ENCODE measurements at places on chromosomes 12 and 14.

GRCh38 chr12:124813782-124814181 lies 49.9 kb downstream of the SCARB1 start:
- no peak for DNase-seq

DNA sequence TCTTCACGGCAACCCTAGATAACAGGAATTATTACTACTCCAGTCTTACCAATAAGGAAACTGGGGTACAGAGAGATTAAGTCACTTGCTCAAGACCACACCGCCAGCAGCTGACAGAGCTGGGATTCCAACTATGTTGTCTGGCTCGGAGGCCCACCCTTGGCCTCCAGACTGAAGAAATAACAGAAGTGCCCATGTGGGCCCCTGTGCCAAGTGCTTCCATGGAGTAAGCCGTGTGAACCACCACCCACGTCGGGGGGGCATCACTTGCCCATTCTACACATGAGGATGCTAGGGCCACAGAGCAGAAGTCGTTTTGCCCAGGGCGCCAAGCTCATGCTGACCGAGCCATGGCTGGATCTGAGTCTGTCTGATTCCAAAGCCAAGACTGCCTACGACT lies 926 bp upstream of the CMKLR1 start:
- no peak for DNase-seq

DNA sequence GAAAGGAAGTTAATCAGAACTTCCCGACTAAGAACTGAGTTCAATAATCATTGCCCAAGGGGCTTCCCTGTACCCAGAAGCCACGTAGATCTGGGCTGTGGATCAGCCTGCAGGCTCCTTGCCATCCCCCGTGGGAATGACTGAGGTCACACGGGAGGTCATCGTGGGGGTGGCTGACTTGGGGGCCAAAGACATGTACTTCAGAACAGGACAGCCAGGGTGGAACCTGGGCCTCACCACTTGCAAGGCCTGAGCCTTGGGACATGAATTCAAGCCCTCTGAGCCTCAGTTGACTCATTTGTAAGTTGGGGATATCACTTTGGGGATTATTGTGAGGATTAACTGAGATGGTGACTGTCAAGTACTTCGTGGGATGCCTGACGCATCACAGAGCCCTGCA lies 221.0 kb downstream of the SLC41A2 start:
- no peak for DNase-seq

GRCh38 chr14:55505846-55506245 lies 65.4 kb upstream of the TBPL2 start:
- no peak for DNase-seq

GRCh38 chr12:112325622-112326207 lies 56.5 kb downstream of the HECTD4 start:
- DNase-seq: no peak

DNA sequence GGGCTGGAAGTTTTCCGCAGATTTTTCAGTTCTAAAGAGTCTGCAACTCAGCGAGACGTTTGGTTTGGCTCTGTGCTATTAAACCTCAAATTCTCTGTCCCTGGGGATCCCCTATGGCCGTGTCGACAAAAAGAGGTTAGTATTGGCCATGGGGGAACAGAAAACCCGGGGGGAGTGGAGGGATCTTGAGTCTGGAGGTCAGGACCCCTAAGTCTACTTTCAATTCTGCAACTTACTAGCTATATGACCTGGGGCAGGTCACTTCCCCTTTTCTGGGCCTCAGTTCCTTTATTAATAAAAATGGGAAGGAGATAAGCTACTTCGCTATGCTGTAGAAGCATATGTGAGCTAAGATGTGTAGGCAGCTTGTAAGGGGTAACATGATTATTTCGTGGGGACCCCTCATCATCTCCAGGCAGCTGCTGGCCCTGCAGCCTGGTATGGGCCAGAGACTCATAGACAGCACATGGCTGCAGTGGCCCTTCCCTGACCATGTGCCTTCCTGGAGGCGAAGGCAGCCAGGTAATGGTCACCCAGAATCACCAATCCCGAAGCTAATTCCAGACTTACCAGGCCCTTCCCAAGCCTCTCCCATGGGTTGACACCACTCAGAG lies 8.6 kb downstream of the ASB2 start:
- DNase-seq: no peak

Data from activated B cell treated with CpG ODN at 0.5 μM for 24 hours (primary cell).